Psoas muscle (tissue), 8 donors: ENCODE measurements at places on chromosomes 6 and 20. TPM values are rescaled to one million over a fixed set of nuclear protein-coding genes. Genes with fewer than 3 reads are reported as not detected.

DNA sequence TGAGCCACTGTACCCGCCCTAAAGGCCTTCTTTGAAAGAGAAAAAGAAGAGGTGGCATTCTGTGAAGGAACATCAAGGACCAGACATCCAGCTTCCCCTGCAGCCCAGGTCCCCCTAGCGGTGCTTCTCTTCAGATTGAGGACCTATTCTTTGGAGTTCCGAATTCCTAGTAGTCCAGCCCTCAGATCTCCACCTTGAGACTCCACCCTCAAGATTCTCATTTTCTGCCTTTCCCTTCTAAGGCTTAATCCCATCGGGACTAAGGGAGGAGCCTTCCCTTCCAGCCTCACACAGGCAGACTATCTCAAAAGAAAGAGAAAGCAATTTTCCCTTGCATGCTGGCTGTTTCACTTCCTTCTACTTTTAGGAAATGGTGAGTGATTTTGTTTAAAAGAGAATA lies 32.5 kb downstream of the MUC22 start:
- DNase-seq, result peak; percentile 23

- DNase-seq, result no peak
Measured at GRCh38 chr6:14595751-14596150, 478.2 kb downstream of the CD83 start.

DNA sequence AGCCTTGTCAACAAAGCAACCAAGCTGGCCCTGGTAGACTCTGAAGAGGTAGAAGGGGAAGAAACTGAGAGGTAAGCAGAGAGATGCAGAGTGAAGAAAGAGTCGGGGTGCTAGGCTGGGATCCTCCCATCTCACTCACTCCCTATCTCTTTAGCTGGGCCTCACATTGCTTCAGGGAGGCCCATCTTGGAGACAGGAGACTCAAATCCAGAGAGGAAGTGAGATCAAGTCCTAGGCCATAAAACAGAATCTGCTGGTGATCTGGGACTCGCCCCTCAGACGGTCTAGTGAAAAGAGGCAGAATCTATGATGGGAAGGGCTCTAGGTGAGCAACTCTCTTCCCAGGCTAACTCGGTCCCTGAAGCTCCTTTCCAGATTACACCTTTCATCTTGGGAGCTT lies 659 bp upstream of the GUCA1B start:
- DNase-seq, result no peak

GRCh38 chr20:38937978-38938473 lies 11.8 kb downstream of the FAM83D start:
- DNase-seq, result no peak

DNA sequence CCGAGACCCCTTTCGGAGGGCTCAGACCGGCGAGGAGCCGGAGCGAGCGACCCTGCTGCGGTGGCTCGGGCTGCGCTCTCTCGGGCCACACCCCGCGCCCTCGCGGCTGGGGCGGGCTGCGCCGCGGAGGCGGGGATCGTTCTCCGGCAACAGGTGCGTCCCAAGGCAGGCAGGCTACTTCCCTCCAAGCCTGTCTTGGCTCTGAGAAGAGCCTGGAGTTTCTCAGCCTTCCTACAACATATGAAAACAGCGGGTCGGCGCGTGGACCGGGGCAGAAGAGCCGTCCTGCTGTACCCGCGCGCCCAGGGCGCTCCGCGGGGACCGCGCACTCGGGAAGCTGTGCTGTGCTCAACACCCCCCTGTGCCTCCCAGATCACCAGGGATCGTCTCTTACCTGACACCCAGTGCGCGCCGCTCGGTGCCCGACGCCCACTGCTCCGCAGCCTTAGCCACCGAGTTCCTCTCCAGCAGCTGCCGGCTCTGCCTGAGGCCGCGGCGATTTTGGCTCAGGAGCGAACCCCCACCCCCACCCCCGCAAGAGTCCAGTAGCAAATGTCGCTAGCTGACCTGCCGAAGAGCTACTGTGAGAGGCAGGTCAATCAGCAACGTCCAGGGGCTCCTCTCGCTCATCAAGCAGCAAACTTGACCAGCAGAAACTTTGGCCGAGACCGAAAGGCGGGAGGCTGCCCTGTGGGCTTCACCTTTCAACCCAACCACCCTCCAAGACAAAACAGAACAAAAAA lies 3.7 kb upstream of the OLIG3 start:
- DNase-seq, result no peak

DNA sequence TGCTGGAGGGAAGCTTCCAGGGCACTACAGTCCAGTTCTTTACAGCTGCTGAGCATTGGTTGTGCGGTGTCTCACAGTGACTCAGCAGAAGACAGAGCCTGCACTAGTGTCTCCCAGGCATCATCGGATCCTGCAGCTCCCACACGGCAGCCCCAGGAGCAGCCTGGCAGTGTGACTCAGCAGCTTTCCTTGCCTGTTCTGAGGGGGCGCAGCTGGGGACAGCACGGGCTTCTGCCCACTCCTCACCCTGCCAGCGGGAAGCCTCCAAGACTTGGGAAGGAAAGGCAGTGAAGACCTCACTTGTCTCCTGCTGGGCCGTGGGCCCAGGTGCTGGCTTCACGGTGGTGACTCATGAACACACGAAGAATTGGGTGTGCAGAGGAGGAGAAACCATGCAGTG lies 165.4 kb downstream of the SYNDIG1 start:
- peak; percentile 20 for DNase-seq

C6orf15 gene
- total RNA-seq, result not detected

- DNase-seq, result no peak
Measured at GRCh38 chr6:156899532-156900135, 122.5 kb downstream of the ARID1B start.

GRCh38 chr20:63329331-63330083 lies 31.6 kb downstream of the CHRNA4 start:
- DNase-seq, result peak; percentile 5
